Non-pigmented ciliary epithelial cell (primary cell): ENCODE measurements at places on chromosomes 5 and 9.

- no peak for DNase-seq
These were observed 235.1 kb downstream of the GADD45G start for GRCh38 chr9:89839952-89840351.

GRCh38 chr9:88991066-88992034 is at the start of gene S1PR3:
Gene S1PR3, plus strand, starts transcription at chr9:88991468. Its CDS starts 9,733 bp downstream, at chr9:89001201.
- DNase-seq, result no peak

DNA sequence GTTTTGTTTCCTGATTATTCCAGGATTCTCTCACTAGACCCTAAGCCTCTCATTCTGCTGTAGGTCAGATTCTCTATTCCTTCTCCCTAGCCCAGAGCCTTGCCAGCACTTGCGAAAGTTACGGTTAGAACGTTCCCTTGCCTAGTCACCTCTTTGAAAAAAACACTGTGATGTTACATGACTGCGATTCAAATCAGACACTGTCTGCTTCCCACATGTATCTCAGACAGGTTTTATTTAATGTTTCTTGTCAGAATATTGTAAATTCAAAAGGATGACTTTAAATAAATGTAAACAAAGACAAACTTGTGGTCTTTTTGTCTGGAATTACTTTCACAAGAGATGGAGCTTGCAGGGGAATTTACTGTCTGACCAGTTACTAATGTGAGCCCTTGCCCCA is 116.5 kb upstream of the OTULINL start:
- no peak for DNase-seq

DNA sequence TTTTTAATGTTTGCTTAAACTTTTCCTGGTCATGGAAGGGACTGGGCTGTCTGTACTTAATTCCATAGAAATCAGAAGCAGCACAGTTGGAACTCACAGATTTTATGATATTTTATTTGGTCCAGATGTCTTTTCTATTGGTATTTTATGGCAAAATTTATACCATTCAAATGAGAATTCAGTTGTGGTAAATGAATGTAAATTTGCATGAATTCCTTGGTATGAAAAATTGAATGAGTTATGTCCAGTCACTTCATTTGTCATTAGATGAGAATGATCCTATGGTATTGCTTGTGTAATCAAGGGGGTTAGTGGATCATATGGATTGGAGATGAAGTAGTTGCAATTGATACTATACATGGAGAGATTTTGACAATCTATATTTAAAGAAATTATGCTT is 188.0 kb downstream of the KDM4C start:
- DNase-seq, result no peak

DNA sequence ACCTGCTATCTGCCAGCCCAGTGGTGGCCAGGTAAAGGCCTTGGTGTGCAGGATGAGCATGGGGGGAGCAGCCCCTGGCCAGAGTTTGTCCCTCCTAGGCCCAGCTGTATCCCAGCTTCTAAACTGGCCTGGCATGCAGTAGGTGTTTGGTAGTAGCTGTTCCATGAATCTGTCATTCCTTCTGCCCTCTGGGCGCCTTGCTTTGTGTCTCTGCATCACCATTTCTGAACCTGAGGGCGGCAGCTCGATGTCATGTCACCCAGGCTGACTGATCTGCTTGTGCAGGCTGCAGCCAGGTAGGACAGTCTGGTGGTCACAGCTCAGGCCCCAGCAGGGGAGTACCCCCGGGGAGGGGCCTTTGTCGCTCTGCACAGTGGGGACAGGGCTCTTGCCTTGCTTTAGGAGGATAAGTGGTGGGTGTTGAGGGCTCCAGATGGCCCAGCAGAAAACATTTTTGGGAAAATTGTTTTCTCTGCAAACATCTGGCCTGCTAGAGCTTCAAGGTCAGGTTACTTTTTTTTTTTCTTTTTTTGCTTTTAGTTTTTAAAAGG is 4.6 kb upstream of the SUSD3 start:
- DNase-seq, result no peak
